Activated naive CD4-positive, alpha-beta T cell (primary cell): ENCODE measurements at places on chromosomes 12 and 14.

DNA sequence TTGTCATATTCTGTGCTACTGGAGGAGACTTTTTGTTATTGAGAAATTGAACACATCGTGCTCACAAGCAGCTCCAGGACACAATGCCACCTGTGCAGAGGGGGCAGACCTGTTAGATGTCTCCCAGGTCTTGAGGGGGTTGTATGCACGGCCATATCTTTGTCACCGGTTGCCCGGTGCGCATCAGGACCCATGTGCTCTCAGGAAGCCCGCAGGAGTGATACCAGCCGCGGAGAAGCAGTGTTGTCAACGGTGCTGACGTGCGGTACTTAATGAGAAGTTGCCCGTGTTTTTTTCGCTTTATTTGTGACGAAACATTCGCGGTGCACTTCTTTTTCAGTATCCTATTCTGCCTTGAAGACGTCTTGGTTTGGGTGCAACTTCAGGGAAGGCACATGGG, 128.2 kb upstream of the RTL1 start:
- DNase-seq: no peak

DNA sequence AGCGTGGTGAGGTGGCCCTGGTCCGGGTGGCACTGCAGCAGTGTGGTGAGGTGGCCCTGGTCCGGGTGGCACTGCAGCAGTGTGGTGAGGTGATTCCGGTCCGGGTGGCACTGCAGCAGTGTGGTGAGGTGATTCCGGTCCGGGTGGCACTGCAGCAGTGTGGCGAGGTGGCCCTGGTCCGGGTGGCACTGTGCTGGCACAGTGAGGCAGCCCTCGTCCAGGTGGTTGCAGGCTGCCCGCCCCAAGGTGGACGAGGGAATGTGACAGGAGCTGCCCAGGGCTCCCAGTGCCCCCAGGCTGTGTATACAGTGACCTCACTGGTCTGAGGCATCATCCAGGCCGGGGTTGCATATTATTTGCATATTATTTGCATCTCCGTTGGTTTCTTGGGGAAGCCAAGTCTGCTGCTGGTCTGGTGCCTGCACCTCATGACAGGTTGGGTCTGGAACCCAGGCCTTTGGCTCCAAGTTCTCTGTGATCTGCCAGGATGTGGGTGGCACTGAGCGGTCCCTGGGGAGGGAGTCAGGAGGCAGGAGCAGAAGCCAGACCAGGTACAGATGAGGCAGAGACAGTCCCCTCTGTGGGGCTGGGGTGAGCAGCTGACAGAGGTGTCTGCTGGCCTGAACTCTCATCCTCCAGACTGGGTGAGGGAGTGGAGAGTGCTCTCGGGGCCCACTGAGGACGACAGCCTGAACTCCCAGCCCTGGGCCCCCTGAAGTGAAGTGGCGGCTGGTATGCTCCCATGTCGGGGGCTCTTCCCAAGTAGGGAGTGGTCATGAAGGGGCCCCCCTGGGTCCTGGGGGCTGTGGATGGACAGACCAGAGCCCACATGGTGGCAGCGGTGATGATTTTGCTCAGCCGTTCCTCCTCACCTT, 79.3 kb downstream of the KIF26A start:
- no peak for DNase-seq

DNA sequence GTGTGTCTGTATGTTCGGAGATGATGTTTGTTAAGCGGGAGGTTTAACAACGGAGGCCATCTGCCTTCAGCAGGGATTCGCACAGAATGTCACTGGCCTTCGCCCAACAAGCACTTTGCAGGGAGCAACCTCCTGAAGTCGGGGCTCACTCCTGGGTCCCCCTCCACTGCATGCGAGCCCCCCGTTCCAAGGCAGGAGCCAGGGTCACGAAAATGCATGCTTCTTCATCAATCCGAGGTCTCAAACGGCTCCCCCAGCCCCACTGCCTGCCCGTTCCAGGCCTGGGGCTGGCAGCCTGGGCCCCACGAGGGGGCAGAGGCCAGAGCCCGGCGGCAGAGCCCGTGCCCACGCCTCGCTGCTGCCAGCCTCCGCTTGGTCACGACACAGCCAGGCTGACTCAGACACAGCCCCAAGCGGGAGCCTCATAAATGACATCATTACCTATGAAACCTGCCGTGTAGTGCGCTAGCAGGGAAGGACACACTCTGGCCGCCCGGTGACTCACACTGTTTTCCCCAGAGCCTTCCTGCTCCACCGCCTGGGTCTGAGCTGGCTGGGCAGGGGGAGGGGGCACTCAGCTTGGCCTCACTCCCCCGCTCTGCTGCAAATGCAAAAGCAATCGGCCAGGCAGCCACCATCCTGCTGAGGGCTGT, 169.5 kb upstream of the RTL1 start:
- no peak for DNase-seq

DNA sequence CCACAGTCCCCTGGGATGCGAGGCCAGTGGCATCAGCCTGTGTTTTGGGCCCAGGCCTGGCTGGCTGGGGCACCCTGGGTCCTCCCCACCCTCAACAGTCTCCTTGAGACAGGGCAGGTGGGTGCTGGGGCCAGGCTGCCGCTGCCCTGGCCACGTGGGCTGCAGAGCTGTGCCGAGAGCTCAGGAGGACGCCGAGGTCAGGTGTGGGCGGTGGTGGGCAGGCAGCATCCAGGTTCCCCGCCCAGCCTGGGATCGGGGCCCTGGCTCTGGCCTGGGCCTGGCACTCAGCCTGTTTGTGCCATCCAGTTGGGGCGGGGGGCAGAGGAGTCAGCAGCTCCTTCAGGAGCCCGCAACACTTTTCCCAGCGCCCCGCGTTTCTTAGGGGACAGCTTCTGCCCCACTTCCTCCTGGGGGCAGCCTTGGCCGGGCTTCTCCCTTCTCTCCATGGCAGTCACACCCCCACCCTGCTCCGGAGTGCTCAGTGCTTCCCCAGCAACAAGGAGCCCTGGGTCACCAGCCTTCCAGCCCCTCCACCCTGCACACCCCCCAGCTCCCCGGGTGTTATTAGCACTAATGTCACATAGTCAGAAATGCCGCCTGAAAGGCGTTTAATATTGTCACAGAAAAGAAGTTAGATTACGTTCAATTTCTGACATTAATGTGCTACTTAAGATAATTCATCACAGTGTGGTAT, 30.8 kb downstream of the KIF26A start:
- no peak for DNase-seq

- no peak for DNase-seq
These were observed 94.1 kb downstream of the SLC15A4 start for GRCh38 chr12:128729628-128730121.

DNA sequence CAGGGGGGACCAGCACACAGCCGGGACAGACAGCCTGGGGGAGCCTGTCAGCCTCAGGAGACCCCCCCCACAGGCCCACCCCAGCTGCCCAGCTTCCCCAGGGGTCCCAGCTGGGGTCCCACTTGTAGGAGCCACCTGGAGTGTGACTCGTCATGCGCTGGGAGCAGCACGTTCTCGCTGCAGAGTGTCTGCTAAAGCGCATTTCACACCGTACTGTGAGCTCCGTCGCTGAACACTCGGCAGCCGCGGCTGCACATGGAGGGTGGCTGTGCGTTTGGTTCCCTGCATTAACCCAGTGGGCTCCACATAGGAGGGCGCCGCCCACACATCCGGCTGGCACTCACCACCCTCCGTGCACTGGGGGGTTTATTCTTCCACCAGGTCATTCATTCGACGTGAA, 56.7 kb downstream of the FBRSL1 start:
- no peak for DNase-seq

- DNase-seq: no peak
These were observed 107.7 kb upstream of the CAND1 start for GRCh38 chr12:67161322-67161918.

GRCh38 chr12:46390304-46390703, 17.7 kb upstream of the SLC38A2 start:
- no peak for DNase-seq

DNA sequence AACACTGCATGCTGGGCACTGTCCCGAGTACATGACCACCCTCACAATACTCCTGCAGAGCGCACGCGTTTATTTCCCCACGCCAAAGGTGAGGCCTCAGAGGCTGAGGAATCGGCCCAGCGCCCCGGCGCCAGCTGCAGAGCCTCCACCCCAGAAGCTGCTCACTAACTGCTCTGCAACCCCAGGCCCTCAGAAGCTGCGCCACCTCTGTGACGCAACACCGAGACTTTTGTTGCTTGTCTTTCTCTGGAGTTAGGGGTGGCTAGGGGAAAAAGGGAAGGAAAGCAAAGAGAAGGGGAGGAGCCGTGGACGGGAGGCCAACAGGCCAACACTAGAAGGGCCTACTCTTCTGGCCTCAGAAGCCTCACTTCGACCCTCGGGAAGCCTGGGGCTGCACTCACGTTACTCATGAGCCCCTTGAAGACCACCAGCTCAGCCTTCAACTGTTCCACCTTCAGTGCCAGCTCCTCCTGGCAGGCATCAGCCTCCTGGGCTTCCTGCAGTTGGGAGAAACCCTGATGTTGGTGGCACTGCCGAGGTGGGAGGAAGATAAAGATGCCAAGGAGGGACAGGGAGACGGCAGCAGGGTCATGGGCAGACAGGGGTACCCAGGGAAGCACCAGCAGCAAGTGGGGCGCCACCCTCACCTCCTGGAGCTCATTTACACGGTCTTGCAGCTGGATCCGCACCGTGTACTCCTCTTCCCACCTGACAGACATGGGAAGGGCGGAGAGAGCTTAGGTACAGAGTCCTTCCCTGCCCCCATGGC, 5.4 kb downstream of the IFFO1 start:
- no peak for DNase-seq

DNA sequence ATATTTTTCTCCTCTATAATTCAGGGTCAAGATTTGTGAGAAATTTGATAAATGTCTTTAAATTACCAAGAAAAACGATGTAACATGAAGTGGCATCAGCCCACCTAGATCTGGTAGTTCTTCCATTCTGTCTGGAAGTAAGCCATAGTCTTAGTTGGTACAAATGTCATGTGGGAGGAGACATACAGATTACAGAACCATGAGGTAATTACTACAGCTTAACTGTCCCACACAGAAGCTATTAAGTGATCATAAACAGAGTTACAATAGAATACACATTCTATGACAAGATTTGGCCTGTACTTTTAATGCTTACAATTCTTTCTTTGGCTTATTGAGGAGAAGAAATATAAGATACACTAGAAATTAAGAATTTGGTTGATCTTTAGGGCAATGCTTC, 13.7 kb upstream of the SIX1 start:
- DNase-seq: no peak

- no peak for DNase-seq
These were observed 32.0 kb upstream of the LMNTD1 start for GRCh38 chr12:25585021-25585523.

GRCh38 chr12:55744340-55745030, 1.6 kb downstream of the GDF11 start:
- no peak for DNase-seq

- no peak for DNase-seq
These were observed 996 bp downstream of the SLC2A3 start for GRCh38 chr12:7934889-7935492.

GRCh38 chr12:18859400-18859799, 121.5 kb downstream of the CAPZA3 start:
- DNase-seq: no peak

GRCh38 chr12:3453990-3454680, 36.9 kb upstream of the PRMT8 start:
- DNase-seq: no peak

GRCh38 chr12:76047060-76047459, 15.5 kb upstream of the PHLDA1 start:
- no peak for DNase-seq

DNA sequence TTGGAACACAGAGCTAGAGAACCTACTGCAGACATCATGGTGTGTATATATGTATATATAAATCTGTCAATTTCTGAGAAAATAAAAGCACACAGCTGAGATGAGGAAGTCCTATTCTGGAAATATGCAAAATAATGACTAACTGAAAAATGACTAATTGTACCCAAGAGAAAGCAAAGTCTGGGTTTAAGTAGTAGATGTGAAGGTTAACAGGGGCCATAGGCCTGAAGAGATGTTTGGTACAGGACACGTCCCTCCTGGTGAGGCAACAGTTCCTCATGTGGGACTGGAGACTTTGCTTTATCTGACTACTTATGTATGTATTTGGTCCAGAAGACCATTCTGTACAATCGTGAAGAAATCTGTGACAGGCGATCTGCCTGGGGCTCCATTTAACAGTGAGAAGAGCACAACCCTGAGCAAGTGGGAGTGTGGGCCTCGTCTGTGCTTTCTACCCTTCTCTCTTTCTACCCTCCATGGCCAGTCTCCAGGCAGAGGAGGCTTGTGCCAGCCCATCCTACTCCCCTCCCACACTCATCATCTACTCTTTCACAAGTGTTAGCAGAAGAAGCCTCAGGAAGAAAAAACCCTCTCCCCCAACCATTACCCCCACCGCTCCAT, 67.5 kb downstream of the SLC41A2 start:
- DNase-seq: no peak

DNA sequence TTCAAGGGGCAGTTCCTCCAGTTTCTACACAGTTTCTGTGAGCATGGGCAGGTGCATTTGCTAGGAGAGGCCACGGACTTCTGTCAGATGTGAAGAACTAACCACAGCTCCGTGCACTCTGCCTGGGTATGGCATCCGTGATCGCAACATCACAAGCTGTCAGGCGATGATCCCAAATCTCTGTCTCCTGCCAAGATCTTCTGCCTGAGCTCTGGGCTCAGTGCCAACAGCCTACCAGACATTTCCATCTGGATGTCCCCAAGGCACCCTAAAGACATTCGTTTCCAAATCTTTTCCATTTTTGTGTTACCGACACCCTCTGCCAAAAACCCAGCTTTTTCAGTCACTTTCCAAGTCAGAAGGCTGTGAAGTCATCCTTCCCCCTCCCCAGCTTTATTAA, 292.1 kb downstream of the GLT1D1 start:
- DNase-seq: no peak

DNA sequence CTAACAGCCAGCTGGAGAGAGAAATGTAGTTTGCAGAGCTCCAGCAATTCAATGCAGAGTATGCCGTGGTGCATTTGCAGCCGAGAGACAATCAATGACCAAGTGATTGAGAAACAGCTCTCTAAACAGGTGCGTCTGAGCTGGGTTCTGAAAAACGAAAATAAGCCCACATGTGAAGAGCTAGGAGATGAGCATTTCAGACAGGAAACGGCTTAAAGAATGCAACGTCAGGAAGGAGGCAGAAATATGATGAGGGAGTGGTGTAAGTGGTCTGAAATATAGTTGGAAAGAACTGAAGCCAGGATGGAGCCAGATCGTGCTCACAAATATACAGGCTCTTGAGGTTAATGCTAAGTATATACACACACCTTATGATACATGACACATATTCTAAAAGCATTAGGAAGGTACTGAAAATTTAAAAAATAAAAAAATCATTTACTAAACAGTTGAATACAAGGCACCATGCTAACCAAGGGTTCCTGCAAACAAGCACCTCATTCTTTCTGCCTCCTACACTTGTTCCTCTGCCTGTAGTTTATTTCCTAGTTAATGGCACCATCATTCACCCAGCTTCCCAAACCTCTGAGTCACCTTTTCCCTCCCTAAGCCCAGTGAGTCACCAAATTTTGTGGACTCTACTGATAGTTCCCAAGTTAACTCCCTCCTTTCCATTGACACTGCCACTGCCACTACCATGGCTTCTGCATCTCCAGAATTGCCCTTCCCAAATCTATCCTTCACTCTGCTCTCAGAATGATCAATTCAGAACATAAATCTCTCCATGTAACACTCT, 2.3 kb upstream of the GARIN2 start:
- DNase-seq: no peak

- no peak for DNase-seq
These were observed 8.9 kb upstream of the FOXN3 start for GRCh38 chr14:89425931-89426330.
